ENCODE measurements at places on chromosomes 5 and 9.

DNA sequence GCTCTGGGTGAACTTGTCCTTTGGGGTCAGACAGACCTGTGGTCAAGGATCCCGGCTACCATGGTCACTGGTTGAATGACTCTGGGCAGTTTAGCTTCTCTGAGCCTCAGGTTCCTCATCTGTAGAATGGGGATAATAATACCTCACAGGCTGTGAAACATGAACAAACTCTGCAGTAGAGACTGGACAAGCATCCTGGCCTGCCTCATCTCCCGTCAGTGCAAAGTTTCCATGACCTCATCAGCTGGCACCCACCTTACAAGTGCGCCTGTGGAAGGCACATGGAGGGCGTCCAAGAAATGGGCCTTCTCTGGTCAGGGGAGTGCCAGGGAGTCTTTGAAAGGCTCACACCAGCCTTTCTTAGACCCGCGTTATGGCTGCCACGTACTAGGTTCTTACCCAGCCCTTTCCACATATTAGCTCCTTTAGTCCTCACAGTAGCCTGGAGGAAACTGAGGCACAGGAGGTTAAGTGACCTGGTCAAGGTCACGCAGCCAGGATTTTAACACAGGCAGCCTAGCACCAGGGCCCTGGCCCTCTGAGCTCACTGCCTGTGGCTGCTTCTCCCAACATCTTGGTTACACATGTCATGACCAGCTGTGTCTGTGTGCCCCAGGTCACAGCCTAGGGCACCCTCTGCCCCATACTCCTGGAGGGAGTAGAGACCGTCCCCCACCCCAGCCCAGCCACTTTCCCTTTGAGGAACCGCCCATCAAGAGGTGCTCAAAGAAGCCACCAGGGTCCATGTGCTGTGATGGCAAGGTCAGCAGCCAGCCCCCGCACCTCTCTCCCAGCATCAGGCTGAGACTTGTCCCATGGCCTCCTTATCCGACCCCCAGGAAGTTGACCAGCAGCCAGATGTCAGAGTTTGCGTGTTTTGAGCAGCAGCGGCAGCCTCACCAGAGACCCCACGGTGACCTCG is 39.4 kb upstream of the RPL26L1 start:
- no peak for DNase-seq

- no peak for DNase-seq
These were observed 94.7 kb downstream of the NLN start for GRCh38 chr5:65816729-65817128.

- DNase-seq, result no peak
These were observed 71.2 kb downstream of the ANKRD55 start for GRCh38 chr5:56161927-56162326.

GRCh38 chr5:167576897-167577296 is 714.5 kb upstream of the WWC1 start:
- DNase-seq, result no peak

- no peak for DNase-seq
These were observed 28.4 kb downstream of the CDHR2 start for GRCh38 chr5:176577312-176578176.

GRCh38 chr5:145161391-145161790 is 673.8 kb downstream of the PRELID2 start:
- no peak for DNase-seq

- DNase-seq, result no peak
These were observed 164.0 kb upstream of the ZNF608 start for GRCh38 chr5:124910354-124911016.

- DNase-seq, result no peak
These were observed 27.7 kb downstream of the SAR1B start for GRCh38 chr5:134604908-134605307.

DNA sequence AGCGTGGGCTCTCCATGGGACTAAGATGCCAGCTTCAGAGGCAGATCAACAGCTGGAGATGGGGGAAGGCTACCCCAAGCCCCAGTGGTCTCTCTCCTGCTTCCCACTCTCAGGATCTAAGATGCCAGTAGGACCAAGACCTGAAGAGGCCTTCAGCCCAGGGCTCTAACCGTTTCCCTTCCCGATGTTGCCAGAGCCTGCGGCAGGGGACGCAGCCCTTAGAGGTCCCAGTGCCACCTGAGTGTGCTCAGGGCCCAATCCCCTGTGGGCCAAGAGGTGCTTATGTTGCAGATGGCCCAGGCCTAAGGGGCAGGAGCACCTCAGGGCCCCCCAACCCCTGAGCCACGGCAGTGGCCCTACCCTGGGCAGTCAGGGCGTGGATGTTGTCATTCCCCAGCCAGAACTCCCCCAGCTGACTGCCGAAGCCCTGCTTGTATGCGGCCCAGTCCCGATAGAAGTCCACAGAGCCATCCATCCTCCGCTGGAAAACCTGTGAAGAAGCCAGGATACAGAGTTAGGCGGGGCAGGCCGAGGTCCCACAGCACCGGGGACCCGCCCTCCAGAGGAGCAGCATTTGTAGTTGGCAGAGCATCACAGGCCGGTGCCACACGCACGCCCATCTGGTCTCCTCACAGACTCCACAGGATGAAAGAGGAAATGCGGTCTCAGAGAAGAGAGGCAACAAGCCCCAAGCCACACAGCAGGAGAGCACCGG is 5.4 kb downstream of the FCN1 start:
- no peak for DNase-seq

DNA sequence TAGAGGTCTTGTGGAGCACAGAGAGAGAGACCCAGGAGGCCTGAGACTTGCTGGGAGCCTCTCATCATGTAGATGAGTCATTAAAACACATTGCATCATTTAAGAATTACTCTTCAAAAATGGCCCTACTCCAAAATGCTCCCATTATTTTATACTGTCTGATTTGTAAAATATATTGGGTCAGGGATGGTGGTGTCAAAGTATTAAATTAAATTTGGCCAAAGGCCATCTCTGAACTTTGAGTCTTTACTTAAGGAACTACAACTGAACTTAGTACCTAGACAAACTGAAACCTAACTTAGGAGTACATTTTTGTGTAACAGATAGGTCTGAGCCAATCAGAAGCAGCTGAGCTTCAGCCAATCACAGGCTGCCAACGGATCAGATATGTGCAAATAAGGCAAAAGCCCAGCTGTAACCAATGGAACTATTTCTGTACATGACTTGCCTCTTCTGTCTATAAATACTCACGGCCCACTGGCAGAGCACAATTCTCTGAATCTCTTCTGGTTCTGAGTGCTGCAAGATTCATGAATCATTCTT is 657.2 kb downstream of the TLE1 start:
- DNase-seq, result no peak

DNA sequence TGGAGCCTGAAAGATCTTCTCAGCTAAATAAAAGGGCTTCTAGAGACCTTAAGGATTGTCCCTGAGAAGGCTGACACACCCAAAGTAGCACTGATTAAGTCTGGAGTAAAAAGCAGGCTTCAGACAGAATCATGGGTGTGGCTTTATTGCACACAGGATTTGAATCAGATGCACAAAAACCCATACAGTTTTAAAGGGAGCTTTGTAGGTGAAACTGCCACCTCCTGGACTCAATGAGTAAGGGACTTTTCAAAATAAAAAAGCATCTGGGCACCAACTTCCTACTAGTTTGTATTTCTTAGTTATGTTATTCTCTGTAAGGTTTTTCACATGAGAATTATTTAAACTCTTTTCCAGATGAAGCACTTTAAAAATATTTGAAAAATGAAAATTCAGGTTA is 129.4 kb downstream of the EDIL3 start:
- DNase-seq, result no peak

DNA sequence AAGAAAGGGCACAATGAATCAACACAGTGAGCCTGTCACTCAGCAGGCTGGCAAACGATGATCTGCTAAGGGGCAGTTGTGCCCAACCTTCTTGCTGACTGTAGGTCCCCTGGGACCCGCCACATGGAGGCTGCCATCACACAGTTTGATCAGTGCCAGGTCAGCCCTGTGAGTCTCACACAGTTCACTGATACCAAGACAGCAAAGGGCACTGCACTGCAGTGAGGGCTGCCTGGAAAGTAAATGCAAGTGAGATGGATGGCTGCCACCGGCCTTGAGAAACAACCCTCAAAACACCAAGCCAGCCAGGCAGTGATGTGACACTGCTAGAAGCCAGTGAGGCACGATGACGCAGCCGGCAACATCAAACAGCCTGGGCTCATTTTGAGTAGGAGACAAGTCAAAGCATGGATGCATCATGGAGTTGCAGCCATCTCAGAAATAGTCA is 30.3 kb downstream of the FOXD1 start:
- DNase-seq, result no peak

DNA sequence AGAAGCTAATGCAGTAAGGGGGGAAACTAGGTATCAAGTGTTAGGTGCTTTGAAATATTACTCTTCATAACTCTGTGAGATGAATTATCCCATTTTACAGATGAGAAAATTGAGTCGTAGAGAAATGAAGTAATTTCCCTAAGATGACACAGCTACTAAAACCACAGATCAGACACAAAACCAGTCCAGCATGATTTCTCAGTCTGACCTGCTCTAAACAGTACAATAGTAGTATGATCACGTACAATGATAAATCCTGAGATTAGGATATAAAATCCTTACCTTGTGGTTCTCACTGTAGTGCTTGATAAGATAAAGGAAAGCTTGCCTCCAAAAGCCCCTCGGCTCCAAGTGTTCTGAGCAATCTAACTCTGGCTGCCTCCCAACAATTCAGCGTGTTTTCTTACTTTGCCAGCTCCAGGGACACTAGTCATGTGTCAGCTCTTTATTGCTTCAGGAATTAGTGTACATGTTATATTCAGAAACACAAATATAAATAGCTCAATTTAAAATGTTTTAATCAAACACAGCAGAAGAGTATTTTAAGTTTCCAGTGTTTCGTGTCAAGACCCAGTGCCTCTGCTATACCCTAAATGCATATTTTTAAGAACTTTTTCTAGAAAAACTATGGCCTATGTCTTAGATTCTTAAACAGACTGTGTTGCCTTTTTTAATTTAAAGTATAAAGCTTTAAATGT is 243.6 kb downstream of the DENND1A start:
- no peak for DNase-seq

DNA sequence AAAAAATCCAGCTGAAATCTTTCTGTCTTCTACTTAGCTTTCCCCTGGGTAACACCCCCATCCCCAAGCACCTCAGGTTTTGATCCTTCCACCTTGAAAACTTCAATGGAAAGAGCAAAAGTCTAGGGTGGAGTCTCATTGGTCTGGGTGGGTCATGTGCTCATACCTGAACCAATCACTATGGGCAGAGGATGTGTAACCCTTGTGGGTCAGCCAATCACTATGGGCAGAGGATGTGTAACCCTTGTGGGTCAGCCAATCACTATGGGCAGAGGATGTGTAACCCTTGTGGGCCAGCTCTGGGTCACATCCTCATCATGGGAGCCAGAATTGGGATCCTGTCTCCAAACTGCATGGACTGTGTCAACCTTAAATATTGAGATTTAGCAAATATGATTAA is 18.5 kb downstream of the NAIF1 start:
- no peak for DNase-seq

- DNase-seq, result no peak
These were observed 89.9 kb upstream of the GLIS3 start for GRCh38 chr9:4389755-4390154.

- DNase-seq, result no peak
These were observed 99.1 kb downstream of the ZNF622 start for GRCh38 chr5:16366491-16366890.

GRCh38 chr5:150143350-150144245 is 12.0 kb downstream of the PDGFRB start:
- DNase-seq, result no peak

- no peak for DNase-seq
These were observed 147.6 kb downstream of the ROR2 start for GRCh38 chr9:91802391-91802790.
